ENCODE measurements at places on chromosomes 5 and 9.

- no peak for DNase-seq
Observed at GRCh38 chr5:56211298-56211865, 21.7 kb downstream of the ANKRD55 start.

GRCh38 chr5:37619353-37619752 lies 220.5 kb downstream of the GDNF start:
- DNase-seq, result no peak

DNA sequence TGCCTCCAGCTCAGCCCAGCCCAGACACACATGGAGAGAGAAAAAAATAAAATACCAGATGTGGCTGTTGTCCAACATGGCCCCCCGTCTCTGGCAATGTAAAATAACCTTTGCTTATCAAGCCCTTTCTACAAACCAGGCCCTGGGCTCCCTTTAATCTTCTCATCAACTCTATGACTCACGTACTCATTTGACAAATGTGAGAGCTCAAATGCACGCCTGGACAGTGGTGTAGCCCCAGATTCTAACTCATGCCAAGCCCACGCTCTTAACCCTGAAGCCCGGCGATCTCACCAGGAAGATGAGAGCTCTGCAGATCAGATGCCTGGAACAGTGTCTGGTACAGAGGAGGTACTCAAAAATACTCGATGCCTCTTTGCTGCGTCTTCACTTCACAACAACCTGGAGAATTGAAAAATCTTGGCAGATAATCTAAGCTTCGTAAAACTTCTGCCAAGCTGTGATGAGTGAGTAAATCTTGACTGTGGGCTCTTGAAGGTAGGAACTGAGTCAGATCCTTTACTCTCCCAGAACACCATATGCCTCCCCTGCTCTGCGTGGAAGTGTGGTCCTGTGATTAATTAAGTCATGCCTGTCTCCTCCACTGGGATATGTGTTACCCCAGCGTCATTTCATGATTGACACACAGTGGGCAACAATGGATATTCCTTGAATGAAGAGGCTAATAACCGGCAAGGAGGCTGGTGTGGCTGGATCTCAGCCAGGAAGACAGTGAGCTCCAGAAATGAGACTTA lies 102.0 kb upstream of the FSTL4 start:
- DNase-seq, result no peak

DNA sequence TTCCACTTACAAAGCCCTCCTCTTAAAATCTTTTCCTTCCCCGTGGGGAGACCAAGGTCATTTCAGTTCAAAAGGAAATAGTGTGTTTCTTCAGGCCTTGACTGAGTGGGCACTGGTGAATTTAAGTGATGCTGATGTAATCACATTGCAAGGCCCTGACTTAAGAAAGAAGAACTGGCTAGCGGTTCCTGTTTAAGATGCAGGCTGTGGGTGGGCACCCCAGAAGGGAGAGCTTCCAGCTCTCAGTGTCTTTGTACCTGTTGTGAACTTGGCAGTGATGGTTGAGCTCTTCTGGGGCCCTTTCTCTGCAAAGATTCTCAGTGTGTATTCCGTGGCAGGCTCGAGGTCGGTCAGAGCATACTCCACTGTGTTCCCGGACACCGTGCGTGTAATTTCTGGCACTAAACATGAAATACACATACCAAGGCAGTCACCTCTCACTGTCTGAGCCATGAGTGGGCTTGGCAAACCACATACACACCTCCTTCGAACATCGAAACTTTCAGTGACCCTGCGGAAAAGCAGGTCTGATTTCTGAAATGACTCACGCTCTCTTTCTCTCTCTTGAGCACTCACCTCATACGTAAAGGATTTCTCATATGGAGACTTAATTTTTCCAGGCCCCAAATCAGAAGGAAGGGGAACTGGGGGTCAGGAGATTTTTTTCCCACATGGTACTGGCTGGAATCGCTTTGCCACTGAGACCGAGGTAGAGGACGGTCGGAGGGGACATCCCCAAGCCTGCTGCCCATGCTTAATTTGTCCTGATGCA lies 81.9 kb downstream of the TNC start:
- DNase-seq, result no peak

DNA sequence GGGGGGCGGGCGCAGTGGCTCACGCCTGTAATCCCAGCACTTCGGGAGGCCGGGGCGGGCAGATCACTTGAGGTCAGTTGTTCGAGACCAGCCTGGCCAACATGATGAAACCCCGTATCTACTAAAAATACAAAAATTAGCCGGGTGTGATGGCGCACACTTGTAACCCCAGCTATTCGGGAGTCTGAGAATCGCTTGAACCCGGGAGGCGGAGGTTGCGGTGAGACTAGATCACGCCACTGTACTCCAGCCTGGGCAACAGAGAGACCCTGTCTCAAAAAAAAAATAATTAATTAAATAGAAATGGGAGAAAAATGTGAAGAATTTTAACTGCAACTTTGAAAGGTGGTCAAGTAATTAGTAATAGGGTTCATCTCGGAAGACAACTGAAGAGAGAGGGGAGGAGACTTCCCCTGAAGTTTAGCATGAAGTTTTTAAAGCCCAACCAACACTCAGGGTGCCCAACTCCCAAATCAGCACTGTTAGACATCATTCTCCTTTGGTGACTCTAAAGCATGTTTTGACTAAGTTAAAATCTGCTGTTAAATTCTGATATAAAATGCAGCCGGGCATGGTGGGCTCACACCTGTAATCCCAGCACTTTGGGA lies 1.4 kb upstream of the CSNK1A1 start:
- no peak for DNase-seq

DNA sequence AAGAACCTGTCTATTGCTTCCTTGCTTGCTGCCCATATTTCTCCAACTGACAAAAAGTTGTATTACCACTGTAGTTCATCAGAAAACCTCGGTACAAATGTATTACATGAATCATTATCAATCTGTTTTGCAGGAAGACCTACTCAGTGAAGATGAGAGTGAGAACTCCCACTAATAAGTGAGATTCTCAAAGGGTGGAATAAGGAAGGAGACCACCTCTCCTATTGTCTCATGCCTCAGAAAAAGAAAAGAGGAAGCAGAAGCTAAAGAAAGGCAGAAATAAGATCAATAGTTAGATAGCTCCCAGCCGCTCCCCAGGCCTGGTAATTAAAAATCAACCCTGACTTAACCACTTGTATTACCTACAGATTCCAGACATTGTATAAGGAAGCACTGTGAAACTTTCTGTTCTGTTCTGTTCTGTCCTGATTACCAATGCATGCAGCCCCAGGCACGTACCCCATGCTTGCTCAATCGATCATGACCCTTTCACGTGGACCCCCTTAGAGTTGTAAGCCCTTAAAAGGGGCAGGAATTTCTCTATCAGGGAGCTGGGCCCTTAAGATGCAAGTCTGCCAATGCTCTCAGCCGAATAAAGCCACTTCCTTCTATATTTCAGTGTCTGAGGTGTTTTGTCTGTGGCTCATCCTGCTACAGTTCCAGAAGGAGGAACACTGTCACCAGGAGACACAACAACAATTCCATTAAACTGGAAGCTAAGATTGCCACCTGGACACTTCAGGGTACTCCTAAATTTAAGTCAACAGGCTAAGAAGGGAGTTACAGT lies 152.5 kb upstream of the COX7C start:
- no peak for DNase-seq

Measured in activated T-cell treated with anti-CD3 and anti-CD28 coated beads for 4 hours (primary cell).